Cerebellar cortex (tissue), 1 donor: ENCODE measurements at places on chromosomes 2 and 18.

DNA sequence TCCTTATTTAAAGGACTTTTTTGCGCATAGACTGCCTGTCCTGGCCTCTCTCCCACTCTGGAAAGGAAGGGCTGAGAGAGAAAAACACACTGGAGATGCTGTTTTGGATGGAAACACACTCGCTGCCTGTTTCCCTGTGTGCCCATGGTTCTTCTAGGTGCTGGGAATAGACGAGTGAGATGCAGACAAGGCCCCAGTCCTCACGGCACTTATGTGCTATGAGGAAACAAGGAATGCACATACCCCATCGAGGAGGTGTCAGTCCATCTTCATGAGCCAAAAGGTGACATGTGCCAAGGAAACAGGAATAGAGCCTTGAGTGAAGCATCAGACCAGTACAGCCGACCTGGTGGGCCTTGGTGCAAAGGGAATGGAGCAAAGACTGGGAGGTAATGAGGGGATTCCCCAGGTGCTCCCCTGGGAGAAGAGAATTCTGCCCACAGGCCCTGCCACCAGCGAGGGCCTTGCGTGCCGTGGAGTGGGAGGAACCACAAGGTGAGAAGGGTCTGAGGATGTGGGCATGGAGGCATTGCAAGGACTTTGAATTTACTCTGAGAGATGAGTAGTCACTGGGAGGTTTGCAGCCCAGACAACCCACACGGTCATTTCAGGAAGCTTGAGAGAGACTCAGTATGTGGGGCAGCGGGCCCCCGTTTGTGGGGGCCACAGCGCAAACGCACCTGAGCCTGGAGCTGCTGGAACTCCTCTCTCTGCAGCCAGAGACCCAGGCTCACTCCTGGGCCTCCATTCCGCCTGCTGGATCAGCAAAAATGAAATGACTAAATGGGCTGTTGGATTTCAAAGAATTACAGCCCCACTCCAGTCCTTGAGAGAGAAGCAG, 197.5 kb upstream of the COPS8 start:
- no peak for DNase-seq

DNA sequence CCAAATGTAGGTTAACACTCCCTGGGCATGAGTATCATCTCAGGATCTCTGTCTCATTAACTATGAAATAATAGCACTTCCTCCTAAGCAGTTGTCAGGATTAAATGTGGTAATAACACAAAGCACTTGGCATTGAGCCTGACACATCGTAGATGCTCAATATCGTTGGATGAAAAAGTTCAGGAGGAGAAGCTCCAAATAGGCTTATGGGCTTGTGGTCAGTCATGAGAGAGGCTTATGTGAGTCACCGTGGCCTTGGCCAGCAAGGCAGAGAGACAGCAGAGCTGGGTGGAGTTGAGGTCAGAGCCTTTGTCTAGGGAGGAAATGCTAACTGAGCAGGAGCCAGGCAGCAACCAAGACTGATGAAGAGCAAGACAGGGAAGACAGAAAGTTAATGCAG, 68.3 kb upstream of the PPM1B start:
- DNase-seq, result no peak

DNA sequence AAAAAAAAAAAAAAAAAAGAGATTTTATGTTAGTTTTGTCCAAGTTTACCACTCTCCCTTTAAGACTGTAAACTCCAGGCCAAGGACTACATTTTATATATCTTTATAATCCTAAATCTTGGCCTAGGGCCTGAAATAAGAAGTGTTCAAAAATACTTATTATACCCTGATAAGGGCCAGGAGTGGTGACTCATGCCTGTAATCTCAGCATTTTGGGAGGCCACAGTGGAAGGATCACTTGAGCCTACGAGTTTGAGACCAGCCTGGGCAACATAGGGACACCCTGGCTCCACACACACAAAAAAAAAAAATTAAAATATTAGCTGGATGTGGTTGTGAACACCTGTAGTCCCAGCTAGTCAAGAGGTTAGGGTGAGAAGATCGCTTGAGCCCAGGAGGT, 12.7 kb downstream of the TRIP12 start:
- DNase-seq, result no peak

DNA sequence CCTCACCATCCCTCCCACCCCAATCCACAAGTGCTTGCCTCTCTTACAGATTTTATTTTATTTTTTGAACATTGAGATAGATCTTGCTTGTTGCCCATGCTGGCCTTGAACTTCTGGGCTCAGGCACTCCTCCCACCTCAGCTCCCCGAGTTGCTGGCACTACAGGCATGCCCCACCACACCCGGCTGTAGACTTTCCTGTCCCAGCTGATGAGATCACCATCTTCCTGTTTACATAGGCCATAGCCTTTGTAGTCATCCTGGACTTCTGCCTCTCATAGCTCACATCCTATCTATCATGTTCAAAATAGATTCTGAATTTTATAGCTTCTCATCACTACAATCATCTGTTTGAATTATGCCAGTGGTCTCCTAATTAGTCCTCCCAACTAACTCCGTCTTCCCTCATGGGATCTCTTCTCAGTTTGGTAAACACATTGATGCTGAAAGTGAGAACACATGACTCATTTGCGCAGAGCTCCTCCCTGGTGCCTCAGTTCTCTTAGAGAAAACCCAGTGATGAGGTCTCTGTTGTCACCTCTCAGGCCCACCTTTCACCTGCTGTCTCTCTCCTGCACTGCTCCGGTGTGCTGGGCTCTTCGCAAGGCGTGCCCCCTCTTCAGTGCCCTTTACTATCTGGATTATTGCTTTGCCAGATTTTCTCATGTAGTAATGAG, 243.0 kb downstream of the ZNF407 start:
- DNase-seq, result no peak

GRCh38 chr2:21098294-21098693, 25.5 kb upstream of the TDRD15 start:
- DNase-seq, result no peak

- no peak for DNase-seq
Measured at GRCh38 chr2:152587187-152587947, 129.9 kb downstream of the PRPF40A start.

GRCh38 chr18:75198036-75198435, 10.9 kb downstream of the PTGR3 start:
- DNase-seq, result no peak

DNA sequence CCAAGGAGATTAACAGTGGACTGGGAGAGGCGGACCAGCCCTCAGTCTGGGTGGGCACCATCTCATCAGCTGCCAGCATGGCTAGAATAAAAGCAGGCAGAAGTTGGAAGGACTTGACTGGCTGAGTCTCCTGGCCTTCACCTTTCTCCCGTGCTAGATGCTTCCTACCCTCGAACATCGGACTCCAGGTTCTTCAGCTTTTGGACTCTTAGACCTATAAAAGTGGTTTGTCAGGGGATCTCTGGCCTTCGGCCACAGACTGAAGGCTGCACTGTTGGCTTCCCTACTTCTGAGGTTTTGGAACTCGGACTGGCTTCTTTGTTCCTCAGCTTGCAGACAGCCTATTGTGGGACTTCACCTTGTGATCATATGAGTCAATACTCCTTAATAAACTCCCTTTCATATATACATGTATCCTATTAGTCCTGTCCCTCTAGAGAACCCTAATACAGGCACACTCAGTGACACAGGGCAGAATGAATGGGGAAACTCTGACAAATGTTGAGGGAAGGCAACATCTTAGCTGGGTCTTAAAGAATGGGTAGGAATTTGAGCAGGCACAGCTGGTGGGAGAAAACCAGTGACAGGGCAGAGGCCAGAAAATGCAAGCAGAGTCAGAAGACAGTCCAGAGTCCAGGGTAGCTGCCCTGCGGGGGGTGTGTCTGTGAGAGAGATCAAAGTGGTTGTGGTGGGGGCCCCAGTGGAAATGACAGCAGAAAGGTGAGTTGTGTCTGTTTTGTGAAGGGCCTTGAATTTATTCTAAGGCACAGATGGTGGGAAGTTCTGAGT, 108.1 kb upstream of the CD302 start:
- DNase-seq, result no peak

- DNase-seq, result no peak
Measured at GRCh38 chr2:224392545-224392944, 9.4 kb downstream of the FAM124B start.
